ENCODE measurements at places on chromosomes 6 and 20. TPM values are rescaled to one million over a fixed set of nuclear protein-coding genes. Genes with fewer than 3 reads are reported as not detected.

DNA sequence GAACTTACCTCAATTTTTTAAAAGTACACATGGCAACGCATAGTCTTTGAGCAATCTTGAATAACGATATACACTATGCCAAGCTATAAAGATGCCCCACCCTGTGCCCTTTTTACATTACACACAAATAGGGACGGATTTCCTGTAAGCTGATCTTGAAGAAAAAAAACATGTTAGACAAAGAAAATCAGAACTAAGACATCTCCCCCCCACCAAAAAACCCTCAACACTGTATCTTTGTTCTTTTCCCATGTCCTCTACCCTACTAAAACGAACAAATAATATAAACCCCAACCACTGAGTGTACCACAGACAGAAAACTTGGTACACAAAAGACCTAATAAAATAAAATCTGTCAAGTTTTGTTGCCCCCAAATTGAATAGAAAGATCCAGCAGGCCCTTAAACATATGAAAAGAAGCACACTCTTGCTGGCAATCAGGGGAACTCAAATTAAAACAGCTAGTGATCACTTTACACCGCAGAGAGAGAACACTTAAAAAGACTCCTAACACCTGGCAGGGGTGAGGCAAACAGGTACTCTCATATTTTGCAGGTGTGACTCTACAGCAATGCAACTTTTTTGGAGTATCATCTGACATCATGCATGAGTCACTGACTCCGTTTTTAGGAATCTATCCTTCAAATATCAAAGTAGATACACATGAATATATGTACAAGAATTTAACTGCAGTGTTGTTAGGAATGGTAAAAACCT, 29.6 kb downstream of the BACH2 start:
- no peak for DNase-seq

DNA sequence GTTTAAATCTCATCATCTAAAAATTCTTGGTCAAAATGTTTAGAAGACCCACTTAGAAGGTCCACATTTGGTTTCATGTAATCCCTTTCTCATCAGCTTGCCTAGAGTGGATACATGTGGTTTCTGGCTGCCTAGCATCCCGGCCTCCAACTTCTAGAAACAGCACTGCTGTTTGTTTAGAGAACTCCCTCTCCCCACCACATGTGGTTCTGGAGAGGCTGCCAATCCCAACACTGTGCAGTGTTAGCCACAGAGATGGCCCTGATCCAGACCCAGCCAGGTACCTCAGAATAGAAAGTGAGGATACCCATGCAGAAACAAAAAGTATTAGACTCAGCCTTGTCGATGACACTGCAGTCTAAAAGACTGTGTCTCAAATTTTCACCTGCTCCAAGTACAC, 241.8 kb downstream of the BCKDHB start:
- no peak for DNase-seq

GRCh38 chr6:144928847-144929246, 643.7 kb downstream of the UTRN start:
- no peak for DNase-seq

DNA sequence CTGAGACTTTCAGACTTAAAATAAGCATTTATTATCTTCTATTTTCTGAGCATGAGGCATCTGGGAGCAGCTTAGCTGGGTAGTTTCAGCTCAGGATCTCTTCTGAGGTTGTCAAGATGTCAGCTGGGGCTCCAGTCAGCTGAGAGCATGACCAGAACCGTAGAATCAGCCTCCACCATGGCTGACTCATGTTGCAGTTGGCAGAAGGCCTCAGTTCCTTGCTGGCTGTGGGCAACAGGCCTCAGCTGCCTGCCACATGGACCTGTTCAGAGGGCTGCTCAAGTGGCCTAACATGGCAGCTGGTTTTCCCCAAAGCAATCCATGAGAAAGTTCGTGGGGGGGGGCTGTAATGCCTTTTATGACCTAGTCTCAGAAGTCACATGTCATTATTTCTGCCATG, 142.3 kb downstream of the LY86 start:
- DNase-seq, result no peak

DNA sequence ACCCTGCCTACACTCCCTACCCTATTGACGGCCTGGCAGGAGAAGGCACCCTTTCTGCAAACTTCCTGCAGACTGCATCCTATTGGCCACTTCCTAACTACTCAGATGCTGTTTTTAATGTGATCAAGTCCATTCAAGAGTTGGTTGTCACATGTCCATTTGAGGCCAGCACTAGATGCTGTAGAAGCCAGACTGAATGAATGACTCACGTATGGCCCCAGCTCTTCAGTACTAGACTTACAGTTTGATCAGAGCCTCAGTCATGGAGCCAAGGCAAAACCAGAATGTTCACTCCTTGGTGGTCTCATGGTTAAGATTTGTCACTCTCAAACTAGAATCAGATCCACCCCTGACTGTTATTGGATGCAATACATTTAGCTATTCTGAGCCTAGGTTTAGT, 101.7 kb downstream of the OPRM1 start:
- DNase-seq, result no peak

DNA sequence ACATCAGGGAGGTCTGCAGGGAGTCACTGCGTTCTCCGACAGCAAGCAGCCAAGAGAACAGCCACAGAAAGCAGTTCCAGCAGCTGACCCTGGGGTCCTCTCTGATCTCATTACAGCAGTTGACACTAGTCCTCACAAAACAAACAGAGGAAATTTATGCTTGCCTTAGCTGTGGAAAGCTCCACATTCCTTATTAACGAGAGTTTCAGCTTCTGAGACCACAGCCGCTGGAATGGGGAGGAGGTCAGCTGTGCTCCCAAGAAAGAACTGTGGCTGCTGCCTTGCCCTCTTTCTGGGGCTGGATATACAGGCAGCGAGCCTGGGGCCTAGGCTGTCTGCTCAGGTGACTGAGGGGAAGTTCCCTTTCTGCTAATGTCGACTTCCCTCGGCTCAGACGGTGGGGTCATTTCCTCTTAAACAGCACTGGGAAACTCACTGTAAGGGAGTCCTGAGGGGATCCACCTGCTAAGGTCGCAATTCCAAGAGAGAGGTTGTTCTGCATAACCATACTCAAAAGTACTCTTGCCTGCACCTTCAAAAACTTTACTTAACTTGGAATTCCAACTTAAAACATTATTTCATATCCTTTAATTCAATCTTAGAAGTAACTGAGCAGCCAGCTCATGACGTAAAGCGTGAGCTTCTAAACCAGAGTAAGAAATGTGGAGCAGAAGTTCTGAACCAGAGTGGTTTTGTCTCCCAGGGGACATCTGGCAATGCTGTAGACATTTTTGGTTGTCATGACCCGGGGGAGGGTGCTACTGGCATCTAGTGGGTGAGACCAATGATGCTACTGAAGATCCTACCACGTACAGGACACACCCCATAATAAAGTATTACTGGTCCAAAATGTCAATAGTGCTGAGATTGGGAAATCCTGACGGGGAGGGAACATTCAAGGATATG, 80.3 kb downstream of the BACH2 start:
- peak; percentile 57 for DNase-seq

GRCh38 chr6:138292482-138292881, 74.2 kb upstream of the PBOV1 start:
- no peak for DNase-seq

DNA sequence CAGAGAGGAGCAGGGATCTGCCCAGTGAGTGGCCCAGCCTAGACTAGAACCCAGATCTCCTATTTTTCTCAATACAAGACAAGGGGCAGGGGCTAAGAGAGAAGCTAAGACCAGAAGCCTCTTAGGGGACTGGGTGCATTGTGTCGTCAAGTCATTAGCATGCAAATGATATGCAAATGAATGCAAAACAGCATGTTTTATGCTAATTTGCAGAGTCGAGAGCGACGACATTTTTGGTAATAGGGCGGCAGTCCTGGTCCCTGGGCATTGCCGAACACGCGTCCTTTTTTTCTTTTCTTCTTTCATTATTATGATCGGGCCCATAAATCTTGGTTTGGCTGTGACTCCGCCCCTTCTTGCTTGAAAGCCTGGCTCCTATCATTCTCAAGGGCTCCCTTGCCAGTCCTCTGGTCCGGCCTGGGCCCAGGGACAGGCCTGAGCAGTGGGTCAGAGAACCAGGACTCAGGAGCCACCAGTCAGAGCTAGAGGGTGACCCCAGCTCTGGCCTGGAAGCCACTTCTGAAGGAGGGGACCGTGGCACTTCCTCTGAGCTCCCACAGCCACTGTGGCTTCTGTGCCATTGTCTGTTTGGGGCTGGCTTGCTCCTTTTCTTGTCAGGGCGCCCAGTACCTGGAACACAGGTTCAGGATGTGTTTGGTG, 32.0 kb upstream of the SCRT2 start:
- no peak for DNase-seq

DNA sequence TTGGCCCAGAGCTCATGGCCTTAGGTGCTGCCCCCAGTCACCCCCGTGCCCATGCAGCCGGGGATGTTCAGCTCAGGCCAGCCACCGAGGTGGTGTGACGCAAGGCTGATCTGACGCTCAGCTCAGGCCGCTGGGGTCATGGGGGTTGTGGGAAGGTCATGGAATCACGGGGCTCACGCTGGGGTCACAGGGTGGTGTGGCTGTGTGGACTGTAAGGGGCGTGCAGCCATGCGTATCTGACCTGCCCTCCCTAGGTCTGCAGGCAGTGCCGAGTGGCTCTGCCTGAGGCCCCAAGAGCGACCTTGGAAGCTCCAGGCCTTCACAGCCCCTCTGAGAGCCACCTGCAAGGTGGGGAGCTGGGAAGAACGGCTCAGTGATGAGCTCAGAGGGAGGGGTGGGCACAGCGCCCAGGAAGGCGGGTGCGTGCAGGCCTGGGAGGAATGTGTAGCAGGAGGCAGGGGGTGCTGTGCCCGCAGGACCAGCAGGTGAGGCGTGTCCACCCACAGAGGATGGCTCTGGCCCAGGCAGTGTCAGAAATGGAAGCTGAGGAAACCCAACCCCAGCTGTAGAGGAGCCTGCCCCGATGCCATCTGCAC, 27.8 kb downstream of the CHRNA4 start:
- no peak for DNase-seq

DNA sequence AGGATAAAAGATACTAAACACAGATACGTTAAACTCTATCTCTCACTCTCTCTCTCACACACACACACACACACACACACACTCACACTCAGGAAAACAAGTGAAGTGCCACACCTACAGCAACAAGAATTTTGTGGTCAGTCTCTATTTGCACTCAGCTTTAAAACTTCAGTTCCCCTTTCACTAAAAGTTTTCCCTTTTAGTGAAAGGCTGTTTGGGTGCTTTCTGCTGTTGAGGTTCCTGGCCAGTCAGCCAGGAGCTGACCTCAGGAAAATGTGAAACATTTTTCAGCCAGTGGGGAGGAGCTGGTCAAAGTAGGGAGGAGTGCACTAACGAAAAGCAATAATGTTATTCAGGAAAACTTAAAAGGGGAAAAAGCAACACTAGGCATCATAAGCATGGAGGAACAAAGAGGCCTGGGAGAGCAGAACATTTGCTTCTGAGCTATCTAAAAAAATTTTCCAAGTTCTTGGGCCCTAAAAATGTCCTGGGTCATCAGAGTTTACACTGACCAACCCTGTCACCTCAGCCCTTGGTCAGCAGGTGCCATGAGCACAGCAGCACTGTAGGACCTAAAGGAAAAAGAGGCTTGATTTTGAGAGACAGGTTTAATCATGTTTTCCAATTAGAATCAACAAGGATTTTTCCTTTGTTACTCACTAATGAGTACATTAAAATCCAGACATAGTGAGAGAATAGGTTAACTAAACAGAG, 30.7 kb upstream of the NT5E start:
- no peak for DNase-seq

- DNase-seq, result no peak
Observed at GRCh38 chr6:25875926-25876602, 2.0 kb upstream of the SLC17A3 start.

DNA sequence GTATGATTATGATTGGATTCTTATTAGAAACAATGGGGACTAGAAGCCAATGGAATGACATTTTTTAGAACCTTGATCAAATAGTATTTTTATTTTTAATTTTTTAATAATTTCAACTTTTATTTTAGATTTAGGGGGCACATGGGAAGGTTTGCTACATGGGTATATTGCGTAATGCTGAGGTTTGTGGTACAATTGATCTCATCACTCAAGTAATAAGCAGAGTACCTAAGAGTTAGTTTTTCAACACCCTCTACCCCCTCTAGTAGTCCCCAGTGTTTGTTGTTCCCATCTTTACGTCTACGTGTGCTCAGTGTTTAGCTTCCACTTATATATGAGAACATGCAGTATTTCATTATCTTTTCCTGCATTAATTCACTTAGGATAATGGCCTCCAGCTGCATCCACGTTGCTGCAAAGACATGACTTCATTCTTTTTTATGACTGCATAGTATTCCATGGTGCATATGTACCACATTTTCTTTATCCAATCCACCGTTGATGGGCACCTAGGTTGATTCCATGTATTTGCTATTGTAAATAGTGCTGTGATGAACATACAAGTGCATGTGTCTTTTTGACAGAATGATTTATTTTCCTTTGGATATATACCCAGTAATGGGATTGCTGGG, 281.1 kb upstream of the MAN1A1 start:
- no peak for DNase-seq

DNA sequence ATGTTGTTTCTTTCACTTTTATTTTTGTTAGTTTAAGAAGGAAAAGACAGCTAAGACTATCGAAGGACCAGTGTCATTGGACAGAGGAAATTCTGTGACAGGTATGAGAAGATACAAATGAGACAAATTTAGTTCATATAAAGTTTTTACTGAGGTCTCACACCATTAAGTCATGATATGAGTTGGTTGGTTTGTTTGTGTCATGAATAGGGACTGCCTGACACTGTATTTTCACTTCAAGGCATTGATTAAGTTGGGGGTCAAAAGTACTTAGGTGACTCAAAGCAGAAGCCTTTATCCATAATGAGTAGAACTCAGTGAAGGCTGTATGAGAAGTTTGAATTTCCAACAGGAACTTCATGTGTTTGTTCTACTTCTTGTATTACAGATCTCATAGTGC, 21.3 kb upstream of the HIVEP2 start:
- DNase-seq, result no peak

GRCh38 chr6:137581019-137581707, 87.0 kb upstream of the OLIG3 start:
- no peak for DNase-seq

GRCh38 chr6:41353333-41353732, 17.9 kb downstream of the NCR2 start:
- DNase-seq, result no peak

GRCh38 chr6:141077355-141078333, 1055.1 kb upstream of the GJE1 start:
- DNase-seq, result no peak

- DNase-seq, result no peak
Observed at GRCh38 chr6:11852061-11852651, 73.6 kb upstream of the ADTRP start.

GRCh38 chr20:43949741-43950618, 35.3 kb downstream of the TOX2 start:
- DNase-seq, result peak; percentile 66

- peak; percentile 46 for DNase-seq
Observed at GRCh38 chr6:90610751-90611542, 24.1 kb upstream of the MAP3K7 start.

CLVS2 gene
- 0.03 TPM for total RNA-seq

AIF1 gene
- total RNA-seq, result 109 TPM

WFDC6 gene
- total RNA-seq, result not detected

BPIFB4 gene
- total RNA-seq, result not detected

CITED2 gene
- total RNA-seq, result 275 TPM

SLC52A3 gene
- 1.1 TPM for total RNA-seq

WRNIP1 gene
- total RNA-seq, result 45.1 TPM

KHDRBS2 gene
- total RNA-seq, result 10.9 TPM
